ENCODE measurements at places on chromosomes 3 and 15.

- no peak for DNase-seq
Observed at GRCh38 chr3:86180696-86181095, 810.3 kb downstream of the VGLL3 start.

GRCh38 chr3:175279911-175280310, 420.8 kb downstream of the NAALADL2 start:
- DNase-seq = no peak

DNA sequence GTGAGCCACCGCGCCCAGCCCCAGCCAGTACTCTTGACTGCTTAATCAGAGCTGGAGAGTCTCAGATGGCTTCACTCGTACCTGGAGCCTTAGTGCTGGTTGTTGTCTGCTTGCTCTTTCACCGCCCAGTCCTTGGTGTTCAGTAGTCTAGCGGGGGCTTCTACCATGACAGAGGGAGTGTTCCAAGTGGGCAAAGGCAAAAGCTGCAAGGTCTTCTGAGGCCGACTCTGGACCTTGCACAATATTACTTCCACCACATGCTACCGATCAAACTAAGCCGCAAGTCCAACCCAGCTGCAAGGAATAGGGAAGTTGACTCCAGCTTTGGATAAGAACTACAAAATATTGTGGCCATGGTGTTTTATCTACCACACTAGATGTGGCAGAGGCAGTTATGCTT, 6.6 kb downstream of the PARL start:
- DNase-seq = no peak

DNA sequence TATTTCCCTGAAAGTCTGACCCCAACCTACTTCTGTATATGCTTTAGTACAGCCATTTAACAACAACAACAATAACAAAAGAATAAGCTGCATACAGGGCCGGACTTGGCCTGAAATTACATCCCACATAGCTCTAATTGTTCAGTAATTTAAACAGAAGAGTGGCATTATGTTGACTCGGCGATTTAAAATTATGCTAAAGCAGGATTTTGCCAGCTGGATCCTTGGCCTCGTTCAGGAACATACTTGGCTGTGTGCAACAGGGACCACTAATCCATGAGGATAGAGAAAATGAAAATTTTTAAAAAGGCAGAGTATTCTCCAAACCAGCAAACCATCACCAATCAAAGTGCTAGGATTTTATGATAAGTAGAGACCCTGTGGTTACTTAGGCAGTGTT, 433.1 kb upstream of the RBMS3 start:
- no peak for DNase-seq
